ENCODE measurements at places on chromosomes 1 and 21.

DNA sequence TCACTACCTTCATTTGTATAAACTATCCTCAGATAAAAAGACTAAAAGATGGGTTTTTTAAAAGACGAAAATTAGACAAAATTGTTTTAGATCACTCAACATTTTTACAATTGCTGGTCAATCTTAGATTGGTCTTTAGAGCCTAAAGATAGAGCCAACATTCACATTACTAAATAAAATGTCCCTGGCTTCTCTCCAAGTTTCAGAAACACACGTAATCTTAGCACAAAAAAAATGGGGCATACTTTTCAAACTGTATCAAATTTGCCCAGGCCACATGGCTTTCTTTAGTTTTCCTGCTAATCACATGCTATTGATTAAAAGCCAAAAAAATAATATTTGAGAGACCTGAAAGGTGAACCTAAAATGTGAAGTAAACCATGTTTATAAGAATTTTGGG is 288.1 kb downstream of the DPYD start:
- no peak for DNase-seq

- DNase-seq, result no peak
Measured at GRCh38 chr1:78519446-78519845, 28.7 kb downstream of the PTGFR start.

DNA sequence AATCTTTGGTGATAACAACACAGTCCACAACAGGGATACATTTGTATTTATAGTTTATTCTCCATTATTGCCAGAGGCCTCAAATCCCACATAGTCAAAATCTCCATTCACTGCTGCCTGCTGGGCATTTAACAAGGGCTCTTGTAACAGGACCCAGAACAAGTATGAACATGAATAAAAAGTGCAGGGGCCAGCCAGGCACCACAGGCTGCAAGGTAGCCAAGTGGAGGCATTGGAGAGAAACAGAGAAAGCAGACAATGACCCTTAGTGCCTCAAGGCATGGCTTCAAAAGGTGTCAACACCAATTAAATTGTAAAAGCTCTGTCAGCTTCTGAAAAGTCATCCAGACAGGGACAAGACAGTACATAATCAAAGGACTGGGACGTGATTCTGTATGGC is 116.8 kb downstream of the ATP6V1G3 start:
- DNase-seq, result no peak

DNA sequence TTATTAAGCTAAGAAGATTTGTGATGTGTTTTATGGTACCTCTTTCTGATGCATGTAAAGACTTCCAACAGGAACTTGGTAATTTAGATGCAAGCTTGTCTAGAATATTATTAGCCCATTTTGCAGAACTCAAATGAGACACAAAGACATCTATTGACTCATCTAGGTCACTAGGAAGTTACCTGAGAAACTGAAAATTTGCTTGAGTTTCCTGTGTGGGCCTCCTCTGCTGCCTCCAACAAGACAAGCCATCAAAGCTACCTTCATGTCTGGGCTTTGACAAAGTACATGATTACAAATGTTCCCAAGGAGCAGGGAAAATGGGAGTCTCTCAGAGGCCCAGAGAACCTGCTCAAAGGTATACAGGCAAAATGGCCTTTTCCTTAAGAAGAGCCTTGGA is 5.6 kb downstream of the RUNX1 start:
- DNase-seq, result no peak

- no peak for DNase-seq
Measured at GRCh38 chr1:34900775-34901502, 28.5 kb downstream of the DLGAP3 start.

DNA sequence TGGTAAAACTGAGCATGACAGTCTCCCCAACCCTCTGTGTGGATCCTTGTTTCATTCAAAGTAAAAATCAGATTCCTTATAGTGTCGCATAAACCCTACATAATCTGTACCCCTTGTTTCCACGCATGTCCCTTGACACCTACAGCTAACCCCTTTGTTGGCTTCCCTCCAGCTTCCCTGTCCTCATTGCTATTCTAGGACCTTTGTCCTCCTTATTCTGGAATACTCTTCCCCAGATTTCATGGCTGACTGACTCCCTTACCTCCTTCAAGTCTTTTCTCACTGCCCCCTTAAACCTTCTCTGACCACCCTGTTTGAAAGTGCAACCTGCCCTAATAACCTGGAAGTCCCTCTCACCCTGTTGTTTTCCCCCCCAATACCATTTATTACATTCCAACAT is 4.0 kb downstream of the RNF11 start:
- DNase-seq, result no peak

DNA sequence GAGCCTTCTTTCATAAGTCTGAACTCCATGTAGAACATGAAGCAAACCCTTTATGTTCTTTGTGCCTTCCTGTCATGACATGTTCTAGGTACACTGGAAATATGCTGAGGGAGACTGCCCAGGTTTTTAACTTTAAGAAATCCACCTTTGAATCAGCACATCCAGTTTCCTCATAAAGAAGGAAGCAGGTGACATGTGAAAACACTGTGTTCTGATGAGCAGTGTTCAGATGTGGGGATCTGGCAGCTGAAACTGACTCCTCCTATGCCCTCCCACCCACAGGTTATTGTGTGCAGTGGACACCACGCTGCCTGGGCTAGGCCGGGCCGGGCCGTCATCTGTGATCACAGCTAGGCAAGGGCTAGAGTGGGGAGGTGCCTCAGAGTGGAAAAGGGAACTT is 51.1 kb downstream of the CNN3 start:
- DNase-seq, result no peak

- no peak for DNase-seq
Measured at GRCh38 chr1:231318568-231318967, 19.1 kb downstream of the EXOC8 start.

DNA sequence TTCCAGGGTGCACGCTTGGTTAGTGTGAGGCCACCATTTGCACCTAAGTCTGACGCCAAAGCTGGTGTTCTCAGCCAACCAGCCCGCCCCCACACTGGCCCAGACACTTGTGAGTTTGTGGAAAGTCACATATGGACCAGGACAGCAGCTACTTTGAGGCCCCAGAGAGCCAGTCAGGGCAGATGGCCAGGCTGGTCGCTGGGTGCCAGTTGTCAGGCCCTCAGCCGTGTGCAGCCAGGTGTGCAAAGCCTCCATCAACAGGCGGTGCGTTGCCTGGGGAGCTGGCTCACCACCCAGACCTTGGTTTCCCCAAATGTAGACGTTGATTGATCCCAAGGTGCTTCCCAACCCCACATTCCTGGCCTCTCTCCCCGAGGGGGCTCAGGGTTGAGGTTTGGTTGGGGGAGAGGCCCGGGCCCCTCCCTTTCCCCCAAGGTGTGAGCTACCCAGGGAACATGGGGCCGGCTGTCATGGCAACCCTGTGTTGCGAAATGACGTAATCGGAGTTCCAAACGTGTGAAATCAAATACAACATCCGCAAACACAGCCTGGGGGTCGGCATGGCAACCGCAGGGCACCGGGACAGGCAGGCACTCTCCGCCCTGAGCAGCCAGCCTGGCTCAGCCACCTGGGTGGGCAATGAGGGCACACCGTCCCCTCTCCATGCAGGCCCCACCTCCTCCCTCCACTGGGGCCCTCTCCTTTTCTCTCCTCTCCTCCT is 42.2 kb upstream of the WNT4 start:
- DNase-seq, result no peak

DNA sequence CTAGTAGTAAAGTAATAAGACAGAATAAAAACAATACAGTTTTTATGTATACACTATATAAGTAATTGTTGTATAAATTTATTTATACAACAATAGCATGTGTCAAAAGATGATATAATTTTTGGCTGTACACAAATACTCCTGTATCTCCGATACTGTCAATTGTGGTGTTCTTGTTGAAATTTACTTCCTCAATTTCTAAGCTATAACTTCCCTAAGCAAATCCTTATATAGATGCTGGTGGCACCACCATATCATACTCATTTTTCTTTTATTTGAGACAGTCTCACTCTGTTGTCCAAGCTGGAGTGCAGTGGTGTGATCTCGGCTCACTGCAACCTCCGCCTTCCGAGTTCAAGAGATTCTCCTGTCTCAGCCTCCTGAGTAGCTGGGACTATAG is 141.0 kb upstream of the HP1BP3 start:
- DNase-seq, result no peak

GRCh38 chr21:17454315-17455027 is 58.4 kb upstream of the CXADR start:
- DNase-seq, result peak; percentile 28

GRCh38 chr1:182291584-182292192 is 99.9 kb downstream of the GLUL start:
- DNase-seq, result no peak

GRCh38 chr1:205263580-205264190 is 35.9 kb downstream of the TMCC2 start:
- DNase-seq, result no peak

DNA sequence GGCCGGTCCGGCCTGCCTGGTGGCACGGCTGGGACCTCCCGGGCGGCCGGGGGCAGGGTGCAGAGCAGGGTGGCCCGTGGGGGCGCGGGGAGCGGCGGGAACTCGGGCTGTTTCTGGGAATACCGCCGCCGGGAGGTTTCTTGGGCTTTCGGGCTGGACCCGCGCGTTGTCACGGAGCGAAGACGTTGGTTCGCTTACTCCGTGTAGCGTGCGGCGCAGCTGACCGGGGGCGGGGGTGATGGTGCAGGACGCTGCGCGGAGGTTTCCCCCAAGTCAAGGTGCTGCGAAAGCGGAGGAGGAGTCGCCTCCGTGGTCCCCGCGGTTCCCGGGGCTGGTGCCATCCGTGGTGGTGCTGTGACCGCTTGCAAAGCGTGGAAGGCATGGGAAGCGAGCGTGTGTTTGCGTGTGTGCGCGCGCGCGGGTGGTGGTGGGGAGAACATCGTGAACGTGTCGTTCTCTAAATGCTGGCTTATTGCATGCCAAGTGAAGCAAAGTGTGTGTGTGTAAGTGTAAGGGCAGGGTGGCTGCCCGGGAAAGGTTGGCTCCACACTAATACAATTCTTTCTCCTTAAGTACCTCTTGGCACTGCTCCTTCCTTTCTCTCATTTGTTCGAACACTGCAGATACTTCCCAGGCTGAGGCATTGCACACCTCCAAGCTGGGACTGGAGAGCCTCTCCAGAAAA is 1.1 kb downstream of the RYR2 start:
- no peak for DNase-seq

GRCh38 chr21:33892853-33893252 is 22.8 kb downstream of the ATP5PO start:
- DNase-seq, result no peak

DNA sequence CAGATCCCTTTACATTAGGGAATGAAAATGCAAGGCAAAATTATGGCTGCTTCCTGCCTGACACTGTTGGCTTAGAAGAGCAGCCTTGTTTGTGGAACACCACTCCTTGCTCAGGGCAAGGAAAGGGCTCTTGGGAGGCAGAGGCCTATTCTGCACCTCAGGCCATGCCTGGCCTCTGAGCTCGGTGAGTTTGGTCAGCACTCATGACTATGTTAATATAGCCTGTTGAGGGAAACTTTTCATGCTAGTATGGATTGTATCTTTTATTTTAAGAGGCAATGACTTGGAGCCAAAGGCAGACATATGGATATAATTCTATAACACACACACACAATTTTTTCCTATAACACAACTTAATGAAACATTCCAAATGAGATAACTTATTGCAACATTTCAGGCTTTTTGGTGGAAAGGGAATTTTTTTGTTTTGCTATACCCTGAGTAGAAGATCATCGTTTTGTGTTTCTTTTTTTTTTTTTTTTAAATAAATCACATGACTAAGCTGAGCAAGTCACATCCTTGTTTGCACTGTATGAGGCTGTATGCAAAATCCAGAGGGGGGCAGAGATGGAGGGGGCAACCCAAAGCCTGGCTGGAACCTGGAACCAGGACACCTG is 5.6 kb upstream of the YRDC start:
- DNase-seq, result no peak

DNA sequence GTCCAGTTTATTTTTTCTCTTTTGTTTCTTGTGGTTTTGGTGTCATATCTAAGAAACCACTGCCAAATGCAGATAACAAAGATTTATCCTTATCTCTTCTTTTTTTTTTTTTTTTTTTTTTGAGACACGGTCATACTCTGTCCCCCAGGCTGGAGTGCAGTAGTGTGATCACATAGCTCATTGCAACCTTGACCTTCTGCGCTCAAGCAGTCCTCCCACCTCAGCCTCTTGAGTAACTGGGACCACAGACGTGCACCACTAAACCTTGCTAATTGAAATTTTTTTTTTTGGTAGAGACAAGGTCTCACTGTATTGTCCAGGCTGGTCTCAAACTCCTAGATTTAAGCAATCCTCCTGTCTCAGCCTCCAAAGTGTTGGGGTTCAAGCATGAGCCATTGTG is 8.9 kb downstream of the SLC66A1 start:
- DNase-seq, result no peak

DNA sequence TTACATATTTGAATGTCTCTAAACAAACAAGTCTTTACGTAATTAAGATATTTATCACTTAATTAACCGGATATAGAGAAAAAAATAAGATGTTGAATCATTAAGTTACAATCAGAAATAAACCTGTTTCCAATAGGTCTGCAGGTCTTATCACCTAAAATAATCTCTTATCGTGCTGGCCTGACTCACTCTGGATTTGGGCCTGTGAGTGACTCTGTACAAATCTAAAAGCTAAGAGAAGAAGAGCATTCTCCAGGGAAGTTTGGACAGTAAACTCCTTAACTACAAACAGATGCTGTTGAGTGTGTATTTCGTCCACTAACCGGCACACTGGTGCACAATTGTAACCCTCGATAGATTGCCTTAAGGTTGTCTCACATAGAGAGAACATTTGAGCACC is 25.3 kb downstream of the CEP104 start:
- no peak for DNase-seq

Data from activated naive CD4-positive, alpha-beta T cell treated with anti-CD3 and anti-CD28 coated beads, Interleukin-2, amount 50 U/mL, for 16 hours (primary cell).